Activated gamma-delta T cell treated with anti-CD3 and anti-CD28 coated beads, Interleukin-2, amount 50 U/mL, for 16 hours (primary cell): ENCODE measurements at places on chromosomes 6 and 20.

DNA sequence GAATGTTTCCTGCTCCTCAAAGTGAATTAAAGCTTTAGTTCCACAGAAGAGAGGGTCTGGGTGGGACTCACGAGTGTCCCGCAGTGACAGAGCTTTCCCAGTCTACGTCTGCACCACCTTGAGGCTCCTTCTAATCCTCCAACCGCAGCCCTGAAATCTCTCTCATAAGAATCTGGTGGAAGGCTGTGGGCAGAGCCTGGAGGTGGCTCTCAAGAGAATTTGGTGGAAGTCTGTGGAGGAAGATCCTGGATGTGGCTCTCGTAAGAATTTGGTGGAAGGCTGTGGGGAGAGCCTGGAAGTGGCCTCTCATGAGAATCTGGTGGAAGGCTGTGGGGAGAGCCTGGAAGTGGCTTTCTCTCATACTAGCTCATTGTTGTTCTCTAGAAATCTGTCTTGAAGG lies 13.8 kb upstream of the DUSP22 start:
- DNase-seq = no peak

DNA sequence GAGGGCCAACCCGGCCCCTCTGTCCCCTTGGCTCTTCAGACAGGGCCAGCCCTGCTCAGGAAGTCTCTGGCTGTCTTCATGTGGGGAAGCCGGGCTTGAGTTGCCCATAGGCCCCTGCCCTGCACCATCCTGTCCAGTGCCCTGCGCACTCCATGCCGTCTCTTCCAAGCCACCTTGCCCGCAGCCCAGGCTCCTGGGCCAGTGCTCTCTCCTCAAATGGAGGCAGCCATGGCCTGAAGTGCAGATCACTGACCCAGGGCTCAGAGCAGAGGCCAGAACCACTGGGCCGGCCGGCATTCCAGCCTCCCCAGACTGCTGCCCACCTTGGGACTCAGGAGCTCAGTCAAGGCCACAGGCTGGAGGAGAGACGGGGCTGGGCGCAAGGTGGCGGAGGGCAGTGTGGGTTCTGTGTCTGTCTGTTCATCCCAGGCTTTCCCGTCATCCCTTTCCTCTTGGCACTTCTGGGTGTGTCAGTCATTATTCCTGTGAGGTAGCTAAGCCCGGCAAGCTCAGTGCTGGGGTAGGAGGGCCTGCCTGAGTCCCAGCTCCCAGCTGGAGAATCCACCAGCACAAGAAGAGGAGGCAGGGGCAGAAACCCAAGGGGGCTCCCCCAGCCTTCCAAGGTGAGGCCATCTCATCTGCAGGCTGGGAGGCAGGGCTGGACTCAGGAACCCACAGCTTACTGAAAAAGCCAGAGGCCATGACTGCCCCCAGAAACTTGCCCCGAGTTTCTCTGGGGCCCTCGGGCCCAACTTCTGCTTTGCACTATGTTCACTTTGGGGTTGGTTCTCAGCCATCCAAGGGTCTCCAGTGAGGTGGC lies 22.4 kb downstream of the SDCBP2 start:
- no peak for DNase-seq

GRCh38 chr6:15504581-15505350 lies 158.1 kb downstream of the DTNBP1 start:
- no peak for DNase-seq

- no peak for DNase-seq
Measured at GRCh38 chr20:40738976-40739375, 49.9 kb upstream of the MAFB start.

- DNase-seq = no peak
Measured at GRCh38 chr6:99402448-99402847, 8.5 kb upstream of the COQ3 start.

DNA sequence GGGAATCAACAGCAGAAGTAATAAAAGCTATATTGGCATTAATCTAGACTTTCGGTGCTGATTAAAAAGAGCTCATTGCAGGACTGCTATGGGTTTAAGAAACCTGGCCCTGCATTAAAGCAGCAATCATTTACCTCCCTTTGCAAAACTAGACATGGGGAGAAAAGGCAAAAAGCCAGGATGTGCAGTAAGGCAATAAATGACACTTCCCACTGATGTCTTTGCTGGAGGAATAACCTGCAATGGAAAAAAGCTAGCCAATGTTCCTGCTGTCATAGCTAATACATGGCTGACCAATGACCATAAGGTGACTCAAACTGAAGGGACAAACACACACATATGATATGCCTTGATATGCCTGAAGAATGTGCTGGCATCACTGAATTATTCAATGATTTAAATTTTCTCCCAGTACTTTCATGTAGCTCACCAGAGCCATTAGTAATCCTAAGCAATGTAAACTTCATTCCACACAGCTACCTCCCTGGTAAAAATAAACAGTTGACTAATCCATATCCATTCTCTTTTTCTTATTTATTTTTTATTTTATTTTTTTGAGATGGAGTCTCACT lies 8.7 kb downstream of the DNAAF9 start:
- DNase-seq = no peak

DNA sequence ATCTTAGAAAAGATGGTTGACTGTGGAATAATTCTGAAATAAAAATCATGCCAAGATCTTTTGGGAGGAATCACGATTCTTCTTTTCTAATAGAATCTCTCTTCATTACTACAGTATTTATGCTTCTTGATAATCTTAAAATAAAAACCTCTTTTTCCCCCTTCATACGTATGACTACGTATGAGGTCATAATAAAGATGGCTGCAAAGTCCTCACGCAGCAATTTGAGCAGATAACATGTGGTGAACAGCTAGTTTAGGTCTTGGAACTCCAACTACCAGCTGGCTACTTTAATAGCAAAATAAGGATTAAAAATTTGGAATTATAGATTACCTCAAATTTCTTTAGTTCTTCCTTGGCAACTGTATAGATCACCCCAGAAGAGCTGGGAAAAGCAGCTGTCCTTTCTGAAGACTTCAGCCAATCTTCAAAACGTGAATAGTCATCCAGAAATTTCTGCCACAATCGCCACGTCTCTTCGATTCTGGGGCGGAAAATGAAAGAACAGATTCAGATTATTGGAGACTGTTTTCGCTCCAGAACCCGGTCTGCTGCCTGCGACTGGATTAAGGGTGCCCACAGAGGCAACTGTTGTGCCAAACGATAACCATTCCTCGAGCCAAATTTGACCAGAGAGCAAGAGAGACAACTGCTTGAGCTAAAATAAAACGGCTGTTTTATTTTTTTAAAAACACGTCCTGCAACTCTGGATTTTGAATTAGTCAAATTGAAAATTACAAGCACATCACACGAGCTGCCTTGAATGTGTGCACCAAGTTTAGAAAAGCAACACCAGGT lies 347.3 kb downstream of the ESR1 start:
- DNase-seq = no peak

DNA sequence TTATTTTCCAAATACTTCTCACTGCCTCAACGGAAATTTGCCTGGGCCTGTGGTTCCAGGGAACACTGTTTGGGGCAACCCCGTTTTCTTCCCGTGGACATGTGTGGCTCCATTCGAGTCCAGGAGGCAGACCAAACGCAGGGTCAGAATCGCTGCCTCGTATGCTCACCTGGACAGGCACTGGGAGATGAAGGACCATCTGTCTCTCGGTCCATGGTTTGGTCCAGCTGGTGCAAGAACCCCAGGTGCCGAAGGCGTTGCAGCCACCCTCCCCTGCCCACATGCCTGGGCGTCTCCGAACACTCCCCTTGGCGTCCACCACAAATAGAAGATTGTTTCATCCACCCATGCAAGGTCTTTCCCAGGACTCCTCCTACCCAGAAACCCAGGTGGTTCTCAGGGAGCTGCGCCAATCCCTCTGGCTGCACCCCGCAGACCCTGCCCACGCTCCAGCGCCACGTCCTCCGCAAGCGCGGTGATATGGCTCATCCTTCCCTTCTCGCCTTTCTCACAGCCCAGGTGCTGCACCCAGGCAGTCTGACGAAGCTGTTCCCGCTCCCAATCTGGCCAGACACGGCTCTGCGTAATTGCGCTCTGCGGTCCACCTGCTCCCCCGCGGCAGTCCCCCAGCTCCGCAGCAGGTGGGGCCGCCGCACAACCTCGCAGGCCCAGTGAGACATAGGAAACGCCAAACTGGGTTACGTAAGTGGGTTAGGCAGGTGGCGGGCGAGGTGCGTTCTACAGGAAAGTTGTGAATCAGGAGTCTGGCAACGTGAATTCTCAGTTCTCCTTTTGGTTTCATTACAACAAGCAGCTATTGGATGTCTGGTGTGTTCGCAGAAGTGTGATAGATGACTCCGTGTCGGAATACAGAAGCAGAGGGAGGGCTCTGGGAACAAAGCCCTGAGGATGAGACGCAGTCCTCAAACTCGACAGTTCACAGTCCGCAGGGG lies 146.2 kb upstream of the ECI2 start:
- DNase-seq = no peak

GRCh38 chr6:129498541-129498940 lies 211.4 kb downstream of the ARHGAP18 start:
- DNase-seq = no peak

- DNase-seq = no peak
Measured at GRCh38 chr6:122947355-122947754, 48.7 kb upstream of the CLVS2 start.

DNA sequence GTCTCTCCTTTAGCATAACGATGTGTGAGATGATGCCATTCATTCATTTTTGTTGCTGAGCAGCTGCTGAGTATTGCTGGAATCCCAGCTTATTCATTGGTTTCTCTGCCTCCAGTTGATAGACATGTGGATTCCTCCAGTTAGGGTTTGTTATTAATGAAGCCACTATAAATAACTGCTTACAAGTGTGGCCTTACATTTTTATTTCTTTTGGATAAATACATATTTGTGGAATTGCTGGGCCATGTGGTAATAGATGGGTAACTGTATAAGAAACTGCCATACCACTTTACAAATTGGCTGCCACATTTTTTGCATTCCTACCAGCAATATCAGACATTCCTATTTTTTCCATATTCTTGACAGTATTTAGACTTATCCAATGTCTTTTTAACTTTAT lies 2.6 kb upstream of the HLA-B start:
- DNase-seq = no peak

GRCh38 chr6:36928547-36928918 lies 26.0 kb upstream of the PI16 start:
- DNase-seq = no peak

- DNase-seq = no peak
Measured at GRCh38 chr6:84766799-84767525, 2.6 kb upstream of the TBX18 start.

DNA sequence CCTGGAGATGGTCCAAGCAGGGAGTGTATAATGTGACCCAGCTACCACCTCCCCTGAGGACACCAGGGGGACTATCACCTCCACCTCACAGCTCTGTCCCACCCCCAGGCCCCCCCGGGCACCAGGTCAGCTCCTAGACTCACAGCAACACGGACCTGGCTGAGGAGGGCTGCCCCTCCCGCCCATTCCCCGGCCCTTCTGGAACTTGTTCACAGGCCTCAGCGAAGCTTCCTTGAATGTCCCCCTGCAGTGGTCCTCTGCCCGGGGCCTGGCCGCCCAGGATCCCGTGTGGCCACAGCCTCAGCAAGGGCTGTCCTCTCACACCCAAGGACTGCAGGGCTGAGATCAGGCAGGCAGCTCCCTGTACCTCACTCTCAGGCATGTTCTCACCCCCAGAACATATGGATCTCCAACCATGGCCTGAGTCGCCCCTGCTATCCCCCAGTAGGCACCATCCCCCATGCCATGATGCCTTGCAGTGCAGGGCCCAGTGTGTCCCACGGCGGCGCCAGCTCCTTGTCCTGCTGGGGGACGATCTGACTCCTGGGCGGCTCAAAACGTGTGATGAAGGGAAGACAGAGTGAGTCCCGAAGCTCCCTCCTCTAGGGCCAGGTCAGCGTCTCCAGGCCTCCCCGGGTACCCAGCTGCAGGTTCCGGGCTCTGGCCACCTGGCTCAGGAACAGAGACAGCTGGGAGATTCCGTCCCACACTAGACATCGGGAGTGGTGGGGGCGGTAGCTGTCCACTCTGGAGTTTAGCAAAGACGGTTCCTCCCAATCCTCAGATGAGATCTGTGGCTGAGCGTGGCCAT lies 158.4 kb downstream of the TAF4 start:
- DNase-seq = no peak

GRCh38 chr6:110475066-110475653 lies 1.3 kb downstream of the SLC22A16 start:
- DNase-seq = no peak
